ENCODE measurements at places on chromosomes 4 and X.

- peak; percentile 82 for DNase-seq
These were observed 277.1 kb upstream of the TENM3 start for GRCh38 chr4:181966104-181966551.

DNA sequence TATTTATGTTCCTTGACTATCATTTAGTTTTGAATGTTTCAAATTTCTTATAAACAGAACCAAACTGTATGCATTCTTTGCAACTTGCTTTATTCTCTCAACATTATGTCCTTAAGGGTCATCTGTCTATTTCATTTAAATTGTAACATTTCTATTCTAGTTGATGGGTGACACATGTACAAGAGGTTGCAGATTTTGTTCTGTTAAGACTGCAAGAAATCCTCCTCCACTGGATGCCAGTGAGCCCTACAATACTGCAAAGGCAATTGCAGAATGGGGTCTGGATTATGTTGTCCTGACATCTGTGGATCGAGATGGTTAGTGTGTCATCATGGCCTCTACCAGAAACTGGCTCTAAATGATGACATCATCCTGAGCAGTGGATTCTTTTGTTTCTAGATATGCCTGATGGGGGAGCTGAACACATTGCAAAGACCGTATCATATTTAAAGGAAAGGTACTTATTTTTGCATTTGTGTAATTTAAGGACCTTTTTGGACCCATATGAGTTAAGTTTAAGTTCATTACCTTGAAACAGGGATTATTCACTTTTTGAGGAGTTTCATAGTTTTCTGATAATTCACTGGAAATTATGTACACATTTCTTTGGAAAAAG is 6.1 kb downstream of the LIAS start:
- DNase-seq, result peak; percentile 84

- DNase-seq, result no peak
These were observed 205.1 kb upstream of the CTSO start for GRCh38 chr4:156158747-156159146.

DNA sequence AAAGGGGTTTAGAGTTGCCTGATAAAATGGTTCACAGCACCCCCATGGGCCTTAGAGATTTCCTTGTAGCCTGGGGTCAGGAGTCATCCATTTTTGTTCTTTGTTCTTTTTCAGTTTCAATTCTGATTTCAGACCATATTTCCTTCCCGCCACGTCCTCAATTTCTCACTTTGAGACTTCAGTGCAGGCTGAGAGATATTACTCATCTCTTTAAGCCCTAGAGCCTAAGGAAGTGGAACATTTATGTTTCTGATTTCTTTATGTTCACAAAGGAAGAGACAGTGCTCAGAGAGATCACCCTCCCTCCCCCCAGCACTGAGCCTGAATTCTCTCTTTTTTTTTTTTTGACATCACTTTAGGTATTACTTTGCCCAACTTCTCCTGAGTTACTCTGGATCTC is 56.3 kb downstream of the MSN start:
- DNase-seq, result peak; percentile 42

All from fibroblast of skin of right quadriceps (primary cell).